NCI-H146 (cell line): ENCODE measurements at places on chromosomes 2 and 18.
A peak's percentile ranks its signal among the peaks of the same experiment; 100 is the strongest.

GRCh38 chr18:55370936-55371335, 217.1 kb downstream of the TCF4 start:
- no peak for DNase-seq

DNA sequence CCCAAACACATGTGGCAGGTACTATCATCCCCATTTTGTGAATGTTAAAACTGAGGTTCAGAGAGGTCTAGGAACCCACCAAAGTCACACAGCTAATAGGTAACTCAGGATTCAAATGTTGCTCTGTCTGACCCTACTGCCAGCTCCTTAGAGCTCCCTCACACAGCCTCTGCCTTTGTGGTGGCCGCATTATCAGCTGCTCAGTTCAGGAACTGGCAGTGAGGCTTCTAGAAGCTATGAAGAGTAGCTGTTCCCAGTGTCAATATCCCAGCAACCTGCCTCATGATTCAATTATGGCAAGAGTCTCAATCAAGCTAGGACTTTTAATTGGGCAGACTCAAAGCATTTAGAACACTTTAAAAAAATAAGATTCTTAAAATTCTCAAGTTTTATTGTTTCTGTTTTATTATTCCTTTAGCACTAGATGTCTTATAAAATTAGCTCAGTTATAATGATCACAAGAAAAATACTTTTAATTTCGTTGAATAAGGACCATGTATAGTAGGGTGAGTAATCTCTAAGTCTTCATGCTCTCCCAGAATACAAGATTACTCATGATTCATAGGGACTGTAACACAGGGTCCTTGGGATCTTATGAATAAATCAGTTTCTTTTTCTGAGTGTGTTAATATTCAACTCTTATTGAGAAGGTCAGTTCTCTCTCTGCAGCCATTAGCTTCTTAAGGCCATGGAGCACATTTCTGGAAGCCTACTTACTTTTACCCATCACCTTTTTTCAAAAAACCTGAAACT, 342.7 kb downstream of the RND3 start:
- no peak for DNase-seq

GRCh38 chr2:216644842-216645635, 11.8 kb downstream of the IGFBP2 start:
- no peak for DNase-seq

- no peak for DNase-seq
Observed at GRCh38 chr18:9647496-9648323, 33.4 kb upstream of the PPP4R1 start.

- no peak for DNase-seq
Observed at GRCh38 chr18:6088432-6088831, 193.1 kb upstream of the TMEM200C start.

DNA sequence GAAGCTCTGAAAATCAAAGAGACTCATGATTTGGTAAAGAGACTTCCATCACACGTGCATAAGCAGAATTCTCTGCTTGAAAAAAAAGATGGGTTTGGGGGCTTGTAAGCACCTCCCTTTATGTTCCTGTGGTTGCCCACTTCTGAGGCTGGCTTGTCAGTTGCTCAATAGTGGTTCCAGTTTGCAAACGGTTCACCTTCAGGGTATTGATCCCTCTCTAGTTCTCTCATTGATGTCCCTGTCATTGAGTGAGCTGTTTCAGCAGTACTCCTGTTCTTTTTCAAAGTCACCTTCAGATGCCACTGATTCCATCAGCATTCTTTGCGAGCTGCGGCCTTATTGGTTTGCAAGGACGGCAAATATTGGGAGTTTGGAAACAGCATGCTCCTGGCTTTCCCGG, 17.1 kb upstream of the YWHAQ start:
- no peak for DNase-seq

DNA sequence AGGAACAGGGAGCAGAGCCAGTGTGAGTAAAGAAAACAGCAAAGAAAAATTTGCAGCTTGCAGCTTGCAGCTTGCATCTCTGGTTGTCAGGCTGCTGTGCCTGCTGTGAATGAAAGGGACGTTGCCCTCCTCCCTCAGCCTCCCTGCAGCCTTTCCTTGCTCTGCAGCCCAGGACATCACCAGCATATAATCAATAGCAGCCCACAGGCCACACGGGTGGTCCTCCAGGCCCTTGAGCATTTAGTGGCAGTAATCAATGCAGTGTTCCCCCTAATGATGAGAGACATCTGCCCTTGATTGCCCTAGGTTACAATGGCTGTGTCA, 122.2 kb upstream of the TACR1 start:
- peak; percentile 33 for DNase-seq

DNA sequence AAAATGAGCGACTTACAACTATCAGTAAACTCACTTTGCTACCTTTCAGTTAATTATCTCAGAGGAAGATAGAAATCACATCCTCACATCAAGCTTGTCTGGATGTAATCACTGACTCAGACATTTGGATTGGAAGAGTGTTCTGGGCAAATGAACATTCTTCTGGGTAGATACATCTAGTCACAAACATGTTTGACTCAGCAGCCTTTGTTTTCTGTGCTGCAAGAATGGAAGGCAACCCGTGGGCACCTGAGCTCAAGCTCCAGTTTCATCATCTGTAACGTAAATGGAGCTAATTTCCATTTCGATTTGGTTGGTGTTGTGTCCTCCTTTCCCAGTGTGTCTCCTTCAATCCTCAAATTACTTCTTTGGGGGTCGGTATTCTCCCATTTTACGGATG, 58.5 kb downstream of the ACAA2 start:
- no peak for DNase-seq

DNA sequence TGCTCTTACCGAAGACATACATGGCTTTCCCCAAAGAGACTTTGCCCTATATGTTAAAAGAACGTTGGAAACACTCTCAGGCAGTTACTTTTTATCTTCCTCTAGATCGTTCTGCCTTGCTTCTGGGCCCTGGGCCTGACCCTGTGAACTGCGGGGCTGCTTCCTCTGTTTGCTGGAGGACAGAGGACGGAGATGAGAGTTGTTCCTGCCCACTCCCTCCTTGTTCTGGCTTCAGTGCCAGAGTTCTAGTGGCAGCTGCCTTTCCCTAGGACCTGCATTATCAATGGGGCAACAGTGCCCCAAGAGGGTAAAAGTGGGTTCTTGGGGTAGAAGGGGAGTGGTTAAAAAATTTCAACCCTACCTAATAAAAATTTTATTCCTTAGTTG, 6.5 kb upstream of the FN1 start:
- no peak for DNase-seq

DNA sequence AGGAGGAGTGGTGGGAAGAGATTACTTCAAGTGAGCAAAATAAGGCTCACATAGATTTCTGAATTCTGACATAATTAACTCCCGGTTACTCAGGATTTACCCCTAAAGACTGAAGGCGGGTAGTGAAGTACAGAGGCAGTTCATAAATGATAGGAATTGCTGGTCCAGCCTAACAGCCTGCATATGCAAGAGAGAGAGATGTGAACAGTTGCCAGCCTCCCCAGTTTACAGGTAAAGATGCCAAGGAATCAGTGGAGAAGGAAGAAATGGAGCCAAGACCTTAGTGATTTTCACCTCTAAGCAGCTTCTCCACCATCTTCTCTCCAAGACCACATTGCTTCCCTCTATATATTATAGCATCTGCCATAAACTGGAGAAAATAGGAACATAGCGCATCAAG, 91.8 kb upstream of the THUMPD2 start:
- DNase-seq = no peak

DNA sequence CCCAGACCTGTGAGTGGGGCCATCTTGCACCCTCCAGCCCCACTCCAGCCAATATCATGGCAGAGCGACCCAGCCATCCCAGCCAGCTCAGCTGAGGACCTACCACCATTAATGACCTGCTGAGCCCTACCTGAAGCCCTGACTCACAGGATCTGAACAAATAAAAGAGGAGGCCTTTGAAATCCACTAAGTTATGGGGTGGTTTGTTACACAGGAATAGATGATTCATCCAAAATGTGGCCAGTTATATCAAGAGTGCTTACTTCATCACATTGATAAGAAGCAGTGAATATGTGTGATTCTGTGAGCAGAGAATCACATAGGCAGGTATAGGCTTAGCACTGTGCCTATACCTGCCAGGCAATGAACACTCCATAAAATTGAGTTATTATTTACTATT, 34.7 kb upstream of the FAM124B start:
- DNase-seq = no peak

DNA sequence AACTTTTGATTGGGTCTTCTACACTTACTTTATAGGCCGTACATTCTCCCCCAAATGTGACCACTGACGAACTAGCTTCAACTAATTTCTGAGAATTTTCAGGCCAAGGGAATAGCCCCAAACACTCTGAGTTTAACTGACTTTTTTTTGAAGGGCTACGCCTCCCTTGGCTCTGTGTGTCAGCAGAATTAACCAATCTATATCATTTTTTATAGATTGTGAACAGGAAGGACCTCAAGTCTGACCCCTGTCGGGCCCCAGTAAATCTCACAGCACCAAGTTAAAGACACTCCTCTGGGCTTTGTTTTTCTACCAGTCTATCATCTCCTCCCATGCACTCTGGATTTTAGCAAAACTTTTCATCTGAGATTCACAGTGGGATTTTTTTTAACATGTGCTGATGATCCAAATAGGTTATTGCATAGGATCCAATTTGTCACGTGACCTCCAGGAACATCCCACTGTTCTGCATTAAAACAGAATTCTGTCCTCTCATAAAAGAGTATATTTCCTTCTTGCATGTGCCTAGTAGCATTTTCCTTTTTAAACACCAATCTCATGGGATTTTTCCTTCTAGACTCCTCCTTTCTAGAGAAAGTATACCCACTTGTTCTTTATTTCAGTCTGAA, 307.1 kb downstream of the OSR1 start:
- DNase-seq = no peak

DNA sequence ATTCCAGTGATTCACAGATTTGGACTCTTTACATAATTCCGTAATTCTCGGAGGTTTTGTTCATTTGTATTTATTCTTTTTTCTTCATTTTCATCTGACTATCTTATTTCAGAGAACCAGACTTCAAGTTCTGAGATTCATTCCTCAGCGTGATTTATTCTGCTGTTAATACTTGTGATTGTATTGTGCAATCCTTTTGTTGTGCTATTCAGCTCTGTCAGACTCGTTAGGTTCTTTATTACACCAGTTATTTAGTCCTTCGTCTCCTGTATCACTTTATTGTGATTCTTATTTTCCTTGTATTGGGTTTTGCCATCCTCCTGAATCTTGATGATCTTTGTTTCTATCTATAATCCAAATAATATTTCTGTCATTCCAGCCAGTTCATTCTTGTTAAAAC, 529.3 kb upstream of the LRRTM4 start:
- no peak for DNase-seq

DNA sequence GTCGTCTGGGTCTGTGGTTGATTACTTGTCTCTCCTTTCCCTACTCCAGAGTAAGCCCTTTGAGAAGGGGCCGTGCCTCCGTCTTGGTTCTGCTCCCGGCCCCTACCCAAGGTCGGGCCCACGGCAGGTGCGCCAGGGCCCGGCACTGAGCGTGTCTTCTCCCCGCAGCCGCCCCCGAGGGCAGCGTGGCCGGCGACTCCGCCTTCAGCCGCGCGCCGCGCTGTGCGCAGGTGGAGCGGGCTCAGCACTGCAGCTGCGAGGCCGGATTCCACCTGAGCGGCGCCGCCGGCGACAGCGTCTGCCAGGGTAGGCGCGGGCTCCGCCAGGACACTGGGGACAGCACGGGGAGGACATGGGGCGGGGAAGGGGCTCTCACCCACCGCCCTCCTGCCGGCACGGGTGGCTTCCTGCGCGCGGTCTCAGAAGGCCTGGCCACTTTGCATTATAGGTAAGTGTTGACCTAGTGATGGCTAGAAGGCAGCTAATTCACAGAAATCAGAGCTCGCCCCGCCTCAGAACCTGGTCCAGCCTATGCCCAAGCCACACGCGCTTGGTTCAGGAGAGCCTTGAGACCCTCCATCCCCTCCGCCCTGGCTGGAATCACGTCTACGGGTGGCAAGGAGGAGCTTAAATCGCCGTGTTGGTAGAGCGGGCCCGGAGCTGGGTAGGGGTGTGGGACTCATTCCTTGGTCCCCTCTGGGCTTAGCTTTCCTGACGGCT, 43.5 kb downstream of the FBLN7 start:
- DNase-seq = peak; percentile 71

GRCh38 chr2:27735263-27735904, 36.1 kb upstream of the MRPL33 start:
- peak; percentile 86 for DNase-seq

GRCh38 chr18:79631761-79632446, 47.7 kb upstream of the CTDP1 start:
- DNase-seq = no peak

GRCh38 chr2:154032220-154032619, 160.5 kb downstream of the GALNT13 start:
- DNase-seq = no peak

GRCh38 chr2:97546711-97547110, 43.0 kb downstream of the ANKRD36B start:
- DNase-seq = no peak

GRCh38 chr2:8754106-8754776, 72.4 kb downstream of the ID2 start:
- peak; percentile 75 for DNase-seq

DNA sequence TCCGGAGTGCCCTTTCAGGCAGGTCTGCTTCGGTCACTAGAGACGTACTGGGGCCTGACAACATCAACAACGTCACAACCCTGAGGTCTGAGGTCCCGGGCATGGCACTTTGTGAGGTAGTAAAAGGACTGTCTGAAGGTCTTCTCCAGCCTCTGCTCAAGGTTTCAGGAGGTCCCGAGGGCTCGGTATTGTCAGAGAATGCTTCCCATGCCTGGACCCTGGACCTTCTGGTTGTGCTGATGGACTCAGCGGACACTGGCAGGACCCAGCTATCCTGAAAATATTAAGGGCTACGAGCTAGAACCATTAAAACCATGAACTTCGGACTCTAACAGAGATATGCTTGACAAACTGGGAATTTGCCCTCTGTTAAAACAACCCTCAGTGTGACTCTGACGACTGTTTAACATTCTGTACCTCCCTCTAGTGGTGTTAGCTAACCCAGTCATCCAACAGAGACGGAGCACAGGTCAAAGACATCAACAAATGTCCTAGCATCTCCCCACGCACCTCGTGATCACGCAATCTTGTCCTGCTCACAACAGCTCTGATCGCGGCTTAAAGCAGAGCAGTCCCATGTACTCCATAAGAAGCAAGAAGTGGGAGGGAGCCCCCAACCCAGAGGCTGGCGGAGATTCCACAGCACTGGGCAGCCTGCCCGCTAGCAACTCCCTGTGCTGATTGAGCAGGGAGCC, 96.5 kb downstream of the CCDC93 start:
- no peak for DNase-seq

- DNase-seq = no peak
Observed at GRCh38 chr2:233381638-233381995, 27.3 kb downstream of the DGKD start.

DNA sequence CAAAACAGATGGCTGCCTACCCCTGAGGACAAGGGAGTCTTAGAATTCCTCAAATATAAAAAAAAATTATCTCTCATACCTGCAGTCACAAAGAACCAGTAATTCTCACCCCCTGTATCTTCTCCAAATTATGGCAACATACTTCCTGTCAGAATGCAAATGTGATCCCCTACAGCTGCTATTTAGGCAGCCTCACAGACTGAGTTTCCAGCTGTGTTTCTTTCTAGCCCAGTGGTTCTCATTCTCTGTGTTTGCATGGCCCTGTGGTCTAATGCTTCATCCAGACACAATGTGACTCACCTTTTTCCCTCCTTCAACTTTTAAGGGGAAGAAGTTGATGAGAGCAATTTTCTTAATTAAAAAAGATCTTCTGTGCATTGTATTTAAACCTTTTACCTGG, 726.3 kb downstream of the TSN start:
- peak; percentile 58 for DNase-seq
